Fibroblast of lung (primary cell): ENCODE measurements at places on chromosomes 2 and 18. TPM values are rescaled to one million over a fixed set of nuclear protein-coding genes. Genes with fewer than 3 reads are reported as not detected.

The MYO7B gene
- total RNA-seq, result under 0.01 TPM in 1 of 2 replicates, not detected in the other

GRCh38 chr2:99692785-99693184, 203.0 kb upstream of the REV1 start:
- no peak for DNase-seq

GRCh38 chr18:6731222-6731596, 1.7 kb downstream of the ARHGAP28 start:
- DNase-seq, result peak; percentile 99

The IL36RN gene
- total RNA-seq, result not detected in 2 replicates

The NAPG gene
- 30.8 and 33.7 TPM in 2 replicates for total RNA-seq

DNA sequence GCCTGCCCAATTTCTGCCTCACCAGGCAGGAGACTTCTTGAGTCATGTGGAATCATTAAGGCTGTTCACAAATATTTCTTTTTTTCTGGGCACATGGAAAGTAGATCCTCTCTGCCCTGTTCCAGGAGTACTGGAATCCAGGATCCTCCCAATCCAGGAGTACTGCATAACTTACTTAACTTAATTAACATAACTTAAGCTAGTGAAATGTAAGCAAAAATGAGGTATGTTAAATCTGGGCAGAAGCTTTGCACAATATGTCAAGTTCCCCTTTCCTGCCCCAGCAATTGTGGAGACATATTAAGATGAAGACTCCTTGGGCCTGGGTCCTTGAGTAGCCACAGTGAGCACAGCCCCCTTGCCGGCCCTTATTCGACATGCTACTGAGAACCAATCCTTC, 3.2 kb downstream of the CD207 start:
- no peak for DNase-seq

DNA sequence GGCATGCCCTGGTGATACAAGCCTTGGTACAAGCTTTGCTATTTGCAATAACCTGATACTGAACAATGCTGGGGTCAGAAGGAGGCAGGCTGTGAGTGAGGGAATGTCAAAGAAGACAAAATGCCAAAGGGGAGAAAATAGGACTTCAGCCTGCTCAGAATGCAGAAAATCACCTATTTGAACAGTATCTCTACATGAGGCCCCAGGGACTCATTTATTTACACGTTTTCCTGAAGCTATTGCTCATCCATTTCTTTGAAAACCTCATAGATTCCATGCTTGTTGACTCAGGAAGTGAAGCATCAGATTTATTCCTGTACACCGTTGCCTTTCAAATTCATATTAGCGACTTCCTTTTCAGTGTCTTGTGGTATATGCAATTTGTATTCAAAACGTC, 69.4 kb upstream of the CBLN2 start:
- no peak for DNase-seq

The EMILIN1 gene
- 187 and 251 TPM in 2 replicates for total RNA-seq

DNA sequence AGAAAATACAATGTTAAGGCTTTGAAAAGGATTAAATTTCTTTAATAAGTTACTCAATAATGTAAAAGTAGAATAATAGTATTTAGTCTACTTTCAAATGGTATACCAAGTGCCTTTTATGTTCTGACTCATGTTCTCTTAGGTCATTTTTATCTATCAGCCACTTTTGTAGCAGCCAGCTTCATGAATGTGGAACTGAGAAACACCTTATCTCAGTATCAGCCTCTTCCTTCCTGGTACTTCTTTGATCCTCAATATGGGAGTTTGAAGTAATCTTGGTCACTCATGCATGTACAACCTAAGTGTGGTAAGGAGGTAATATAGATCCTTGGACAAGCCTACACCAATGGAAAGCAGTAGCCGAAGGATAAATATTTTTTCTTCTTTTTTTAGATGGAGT, 180.4 kb upstream of the NRXN1 start:
- DNase-seq, result peak; percentile 16

DNA sequence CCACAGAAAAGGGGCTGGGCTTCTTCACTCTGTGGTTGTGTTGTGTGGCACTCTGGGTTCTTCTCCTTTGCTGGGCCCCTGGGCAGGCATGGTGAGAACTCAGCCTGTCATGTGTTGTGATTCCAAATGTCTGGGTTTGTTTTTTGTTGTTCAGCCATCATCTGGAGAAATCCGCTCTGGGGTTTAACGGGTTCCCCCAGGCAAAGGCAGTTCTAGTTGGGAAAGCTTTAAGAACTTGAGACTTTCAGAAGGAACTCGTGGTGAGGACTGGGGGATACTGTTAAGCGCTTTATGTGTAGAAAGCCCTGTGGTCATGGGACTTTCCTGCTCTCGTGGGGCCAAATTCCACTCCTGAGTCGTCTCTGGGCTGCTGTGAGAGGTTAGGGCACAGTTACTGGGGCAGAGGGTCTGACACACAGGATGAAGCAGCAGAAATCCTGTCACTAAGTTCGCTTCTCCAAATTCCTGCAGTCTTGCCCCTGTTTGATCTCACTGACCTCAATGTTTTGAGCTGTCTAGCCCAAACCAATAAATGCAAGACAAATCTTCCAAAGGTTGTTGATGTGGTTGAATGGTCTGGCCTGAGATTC, 87.7 kb downstream of the RAPGEF4 start:
- DNase-seq, result no peak

- peak; percentile 99 for DNase-seq
These were observed 168.6 kb upstream of the SIX2 start for GRCh38 chr2:45177870-45178269.

DNA sequence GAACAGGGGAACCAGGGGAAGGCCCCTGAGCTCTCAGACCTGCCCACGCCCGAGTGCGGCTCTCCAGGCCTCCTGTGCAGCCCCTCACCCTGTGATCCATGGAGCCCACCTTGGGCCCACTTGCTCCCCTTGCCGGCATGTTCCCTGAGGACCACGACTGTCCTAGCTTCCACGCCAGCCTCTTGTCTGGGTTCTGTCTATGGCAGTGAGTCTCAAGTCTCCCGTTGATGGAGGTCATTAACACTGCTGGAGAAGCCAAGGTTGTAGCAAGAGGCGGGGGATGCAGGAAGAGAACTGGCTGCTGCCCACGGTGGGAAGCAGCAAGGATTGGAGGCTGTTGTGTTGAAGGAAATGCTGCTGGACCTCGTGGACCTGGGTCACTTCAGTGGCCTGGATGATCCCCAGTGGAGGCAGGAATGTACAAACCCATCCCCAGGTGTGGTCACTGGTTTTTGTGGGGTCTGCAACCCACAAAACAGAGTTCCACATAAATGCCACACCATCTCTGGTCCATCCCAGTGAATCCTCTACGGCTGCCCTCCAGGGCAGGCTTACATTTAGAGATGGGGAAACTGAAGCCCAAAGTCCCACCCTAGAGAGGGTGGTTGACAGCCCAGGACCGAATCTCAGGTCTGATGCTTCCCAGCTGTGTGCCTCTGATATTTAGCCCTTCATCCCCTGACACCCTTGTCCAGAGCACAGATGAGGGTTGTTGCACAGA, 150.3 kb downstream of the NDUFA10 start:
- no peak for DNase-seq

The LINC00305 gene
- total RNA-seq, result not detected in 2 replicates

DNA sequence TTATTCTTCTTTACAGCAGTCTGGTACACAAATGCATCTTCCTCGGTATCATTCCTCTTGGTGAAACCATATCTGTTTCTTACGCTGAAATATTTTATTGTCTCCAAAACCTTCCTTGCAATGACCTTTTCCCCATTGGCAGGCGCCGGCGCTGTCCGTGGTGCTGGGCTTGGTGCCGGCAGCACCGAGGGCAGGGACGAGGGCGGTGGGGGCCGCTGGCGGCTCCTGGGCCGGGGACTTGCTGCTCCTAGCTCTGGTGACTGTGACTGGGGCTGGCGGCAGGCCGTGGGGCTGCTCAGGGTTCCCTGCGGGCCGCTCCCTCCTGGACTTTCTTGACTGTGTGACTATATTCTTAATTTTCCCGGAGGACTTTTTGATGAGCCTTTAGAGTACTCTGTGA, 72.5 kb downstream of the GPR39 start:
- no peak for DNase-seq

- DNase-seq, result no peak
These were observed 732.4 kb downstream of the RNF144A start for GRCh38 chr2:7649461-7650228.

The FSIP2 gene
- 0.26 and 1.7 TPM in 2 replicates for total RNA-seq

GRCh38 chr2:236654496-236654895, 84.9 kb downstream of the ACKR3 start:
- DNase-seq, result no peak

DNA sequence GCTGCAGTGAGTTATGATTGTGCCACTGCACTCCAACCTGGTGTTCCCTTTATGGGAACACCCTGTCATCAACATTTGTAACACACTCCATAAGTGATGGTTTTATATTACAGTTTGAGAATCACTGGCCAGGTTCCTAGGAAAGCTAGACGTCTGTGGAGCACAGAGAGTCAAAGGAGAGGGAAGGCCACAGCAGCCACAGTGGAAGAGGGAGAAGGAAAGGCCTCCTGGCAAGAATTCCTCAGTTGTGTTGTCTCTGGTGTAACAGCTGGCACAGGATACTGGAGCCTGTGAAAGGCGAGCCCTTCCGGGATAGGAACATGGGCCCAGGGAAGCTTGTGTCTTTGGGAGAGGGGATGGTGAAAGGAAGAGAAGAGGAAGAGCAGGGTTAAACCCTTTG, 360.5 kb upstream of the PIK3C3 start:
- no peak for DNase-seq

GRCh38 chr2:169065864-169066517, 3.4 kb upstream of the DHRS9 start:
- no peak for DNase-seq

The CASP8 gene
- 31.5 and 38.3 TPM in 2 replicates for total RNA-seq

DNA sequence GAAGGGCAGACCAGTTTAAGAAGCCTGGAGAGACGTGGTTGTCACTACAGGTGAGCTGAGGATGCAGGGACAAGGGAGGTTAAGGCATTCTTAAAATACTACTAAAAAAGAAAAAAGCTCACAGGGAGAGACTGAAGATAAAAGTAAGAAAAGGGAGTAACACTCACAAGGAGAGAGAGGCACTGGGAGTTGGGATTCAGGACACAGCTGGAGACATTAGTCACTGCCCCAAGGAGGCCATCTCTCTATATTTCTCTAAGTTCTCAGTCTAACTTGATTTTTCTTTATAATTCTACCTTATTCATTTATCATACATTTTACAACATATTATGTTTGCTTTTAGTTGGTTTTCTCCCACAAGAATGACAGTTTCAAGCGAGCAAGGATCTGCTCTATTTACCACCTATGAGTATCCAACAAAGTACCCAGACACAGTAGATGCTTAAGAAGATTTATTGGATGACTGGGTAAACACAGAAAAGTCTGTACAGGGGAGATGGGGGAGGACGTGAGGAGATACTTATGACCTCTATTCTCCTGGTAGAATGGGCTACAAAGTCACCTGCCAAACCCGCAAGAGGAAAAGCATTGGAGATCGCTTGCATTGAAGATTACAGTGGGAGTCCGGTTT, 2.2 kb downstream of the SERPINE2 start:
- DNase-seq, result no peak

The LRATD1 gene
- total RNA-seq, result 0.51 and 0.99 TPM in 2 replicates

- no peak for DNase-seq
These were observed 56.2 kb downstream of the KCNG2 start for GRCh38 chr18:79853993-79854364.

DNA sequence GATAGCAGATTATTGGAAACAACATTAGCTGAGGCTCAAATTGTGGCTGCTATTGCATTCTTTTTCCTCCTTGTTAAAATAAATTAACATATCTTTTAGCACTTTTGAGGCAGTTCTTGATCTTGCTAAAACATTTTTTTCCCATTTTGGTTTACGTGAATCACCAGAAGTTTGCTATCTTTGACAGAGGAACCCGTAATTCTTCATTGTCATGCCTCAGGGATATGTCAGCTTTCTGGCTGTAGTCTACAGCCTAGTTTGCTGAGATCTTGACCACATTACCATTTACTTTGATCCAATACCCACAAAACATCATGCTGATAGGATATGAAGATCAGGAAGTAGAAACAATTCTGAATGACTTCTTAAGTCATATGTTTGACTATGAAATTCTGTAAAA, 25.1 kb upstream of the FANCL start:
- peak; percentile 72 for DNase-seq

GRCh38 chr2:175064797-175065196, 59.6 kb upstream of the CHN1 start:
- no peak for DNase-seq

The VWA3B gene
- total RNA-seq, result 0.17 and 0.26 TPM in 2 replicates

DNA sequence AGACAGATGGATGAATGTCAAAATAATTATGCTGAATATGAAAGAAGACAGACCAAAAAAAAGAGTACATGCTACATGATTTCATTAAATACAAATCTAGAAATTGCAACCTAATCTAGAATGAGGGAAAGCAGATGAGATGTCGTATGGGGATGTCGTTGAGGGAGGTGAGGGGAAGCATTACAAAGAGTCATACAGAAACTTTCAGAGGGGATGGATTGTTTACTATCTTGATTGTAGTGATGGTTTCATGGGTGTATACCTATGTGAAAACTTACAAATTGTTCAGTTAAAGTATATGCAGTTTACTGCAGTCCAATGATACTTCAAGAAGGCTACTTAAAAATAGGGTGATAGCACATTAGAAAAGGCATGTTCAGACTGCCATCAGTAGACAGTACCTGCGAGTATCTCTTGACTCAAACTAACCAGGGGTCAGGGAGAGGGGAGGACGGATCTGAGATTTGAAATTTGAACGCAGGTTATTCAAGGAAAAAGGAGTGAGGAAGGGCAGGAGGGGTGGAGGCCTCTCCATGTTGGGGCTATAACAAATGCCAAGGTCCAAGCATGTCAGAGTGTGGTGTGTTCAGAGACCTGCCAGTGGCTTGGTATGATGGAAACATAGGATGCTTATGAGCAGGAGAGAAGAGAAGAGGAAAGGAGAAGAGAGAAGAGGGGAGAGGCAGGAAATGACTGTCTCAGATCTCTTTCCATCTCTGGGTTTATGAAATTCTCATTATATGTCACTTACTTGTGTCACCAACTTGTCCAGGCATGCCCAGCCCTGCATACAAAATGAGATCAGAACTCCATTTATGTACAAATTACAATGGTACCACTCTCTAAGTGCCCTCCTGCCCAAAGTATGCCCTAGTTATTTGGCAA, 257.3 kb upstream of the CXCR4 start:
- DNase-seq, result no peak

DNA sequence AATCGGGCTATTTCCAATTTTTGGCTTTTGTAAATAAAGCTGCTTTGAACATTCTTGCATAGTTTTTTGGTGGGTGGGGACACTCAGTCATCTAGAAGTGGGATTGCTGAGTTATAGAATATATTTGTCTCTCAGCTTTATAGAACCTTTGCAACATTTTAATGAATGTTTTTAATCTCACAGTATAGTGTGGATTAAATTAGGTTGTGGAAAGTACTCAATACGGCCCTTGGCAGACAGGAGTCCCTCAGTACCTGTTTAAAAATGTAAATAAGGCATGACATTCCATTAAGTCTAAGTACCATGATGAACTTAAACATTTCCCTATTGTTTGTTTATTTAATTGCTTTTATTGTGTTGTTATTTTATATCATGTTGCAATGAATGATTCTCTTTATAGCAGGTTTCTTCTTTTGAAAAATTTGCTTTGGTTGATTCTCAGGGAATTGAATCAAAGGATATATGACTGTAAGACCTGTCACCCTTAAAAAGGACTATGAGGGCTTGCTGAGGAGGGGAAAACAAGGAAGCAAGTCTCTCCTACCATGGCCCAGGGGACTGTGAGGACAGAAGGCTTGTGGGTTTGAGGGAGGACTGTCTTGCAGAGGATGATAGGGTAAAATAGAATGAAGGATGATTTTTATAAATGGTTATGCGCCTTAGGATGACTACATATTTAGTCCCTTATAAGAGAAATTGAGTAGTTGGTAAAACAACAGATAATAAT, 165.1 kb downstream of the RPIA start:
- no peak for DNase-seq

The ZSWIM2 gene
- total RNA-seq, result under 0.01 TPM in 1 of 2 replicates, not detected in the other
